Fibroblast of the conjunctiva (primary cell): ENCODE measurements at places on chromosomes 6 and 20.

- no peak for DNase-seq
Observed at GRCh38 chr6:105135056-105135455, 44.8 kb downstream of the POPDC3 start.

- no peak for DNase-seq
Observed at GRCh38 chr6:25476126-25476525, 175.9 kb upstream of the SCGN start.

- no peak for DNase-seq
Observed at GRCh38 chr20:63748934-63749270, 9.3 kb downstream of the SLC2A4RG start.

- no peak for DNase-seq
Observed at GRCh38 chr20:63322146-63322932, 29.4 kb downstream of the COL20A1 start.

- DNase-seq: no peak
Observed at GRCh38 chr6:82875573-82876185, 190.0 kb downstream of the UBE3D start.

DNA sequence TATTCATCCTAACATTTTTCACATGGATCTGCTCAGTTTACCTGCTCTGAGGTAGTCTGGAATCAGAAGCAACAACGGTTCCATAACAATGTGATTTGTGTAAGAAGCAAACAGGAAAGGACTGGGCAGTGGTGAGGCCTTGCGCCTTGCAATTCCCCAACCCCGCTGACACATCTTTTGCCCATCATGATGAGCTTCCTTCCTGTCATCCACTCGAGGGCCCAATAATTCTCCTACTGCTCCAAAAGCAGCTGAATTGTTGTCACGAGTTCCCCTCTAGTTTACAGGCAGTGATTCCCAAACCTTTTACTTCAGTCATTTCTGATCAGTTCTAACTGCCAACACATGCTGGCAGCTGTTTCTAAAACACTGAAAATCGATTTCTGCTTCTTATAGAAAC, 22.9 kb downstream of the STX7 start:
- no peak for DNase-seq

DNA sequence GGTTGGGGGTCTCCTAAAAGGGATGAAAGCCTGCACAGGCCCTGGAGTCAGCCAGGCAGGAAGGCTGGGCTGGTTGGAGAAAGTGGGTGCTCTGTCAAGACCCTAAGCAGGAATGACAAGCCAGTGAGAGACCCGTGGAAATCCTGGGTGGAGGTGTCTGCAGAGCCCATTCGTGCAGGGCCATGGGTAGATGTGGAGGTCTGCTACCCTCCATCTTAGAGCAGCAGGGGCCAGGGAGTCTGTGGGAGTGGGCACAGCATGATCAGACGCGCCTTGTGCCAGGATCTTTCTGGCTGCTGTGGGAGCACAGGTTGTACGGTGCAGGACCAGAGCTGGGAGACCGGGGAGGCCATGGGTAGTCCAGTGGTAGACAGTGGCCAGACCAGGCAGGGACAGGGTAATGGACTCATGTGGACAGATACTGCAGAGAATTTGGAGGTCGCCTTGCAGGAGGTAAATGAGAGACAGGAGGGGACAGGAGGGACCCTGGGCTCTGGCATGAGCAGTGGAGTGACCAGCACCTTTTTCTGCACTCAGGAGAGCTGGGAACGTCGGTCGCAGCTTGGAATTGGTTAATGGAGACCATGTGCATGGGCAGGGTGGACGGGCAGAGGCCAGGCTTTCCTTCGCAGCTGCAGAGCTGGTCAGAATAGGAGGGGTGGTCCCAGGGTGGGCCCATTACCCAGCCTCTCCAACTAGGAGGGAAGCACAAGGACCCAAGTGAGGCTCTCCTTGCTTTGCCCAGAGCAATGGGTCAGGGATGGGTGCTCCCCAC, 203.5 kb upstream of the PMEPA1 start:
- no peak for DNase-seq

- DNase-seq: no peak
Observed at GRCh38 chr20:8304124-8304816, 172.2 kb downstream of the PLCB1 start.

- peak; percentile 28 for DNase-seq
Observed at GRCh38 chr6:63663147-63663955, 27.7 kb downstream of the PHF3 start.

- no peak for DNase-seq
Observed at GRCh38 chr6:5763407-5763806, 243.3 kb downstream of the NRN1 start.

GRCh38 chr6:134457941-134458340, 140.0 kb upstream of the SGK1 start:
- no peak for DNase-seq

DNA sequence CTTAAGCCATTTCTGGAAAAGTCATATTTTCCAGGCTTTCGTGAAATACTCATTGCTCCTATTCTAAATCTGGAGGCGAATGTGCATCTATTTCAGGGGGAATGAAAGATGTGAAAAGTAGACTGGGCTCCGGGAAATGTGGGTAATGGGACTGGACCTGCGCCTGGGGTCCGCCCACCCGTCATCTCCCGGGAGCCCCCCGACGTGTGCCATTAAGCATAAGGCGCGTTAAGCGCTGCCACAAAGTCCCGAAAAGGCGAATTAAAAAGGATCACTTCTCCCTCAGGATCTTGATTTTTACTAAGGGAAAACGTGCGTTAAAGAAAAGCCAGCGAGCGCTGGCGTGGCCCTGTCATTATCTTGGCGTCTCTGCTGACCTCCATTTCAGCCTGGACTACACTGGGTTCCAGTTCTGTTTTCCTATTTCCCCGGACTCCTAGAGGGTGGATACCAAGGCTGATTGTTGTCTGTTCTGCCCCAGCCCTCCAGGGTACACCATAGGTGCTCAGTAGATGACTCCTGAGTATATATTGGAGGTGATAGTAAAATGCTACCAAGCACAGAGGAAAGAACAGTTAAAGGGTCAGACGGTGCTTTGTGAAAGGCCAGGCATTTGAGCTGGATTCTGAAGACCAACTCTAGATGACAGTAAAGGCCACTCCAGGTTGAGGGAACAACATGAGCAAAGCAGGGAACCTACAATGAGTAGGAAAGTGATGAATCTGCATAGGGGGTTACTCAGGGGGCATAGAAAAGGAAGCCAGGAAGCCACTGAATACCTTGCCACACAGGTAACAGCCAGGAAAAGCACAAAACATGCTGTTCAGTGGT, 89.2 kb upstream of the ARID1B start:
- no peak for DNase-seq

GRCh38 chr20:60931696-60932095, 320.4 kb upstream of the CDH4 start:
- DNase-seq: no peak

GRCh38 chr6:16136621-16137450, 8.0 kb downstream of the MYLIP start:
- peak; percentile 71 for DNase-seq

- no peak for DNase-seq
Observed at GRCh38 chr6:56706981-56707726, 64.5 kb upstream of the DST start.

GRCh38 chr6:170293341-170294231, 2.7 kb upstream of the DLL1 start:
- DNase-seq: no peak

- no peak for DNase-seq
Observed at GRCh38 chr20:33281550-33282146, 1.4 kb upstream of the BPIFB1 start.

DNA sequence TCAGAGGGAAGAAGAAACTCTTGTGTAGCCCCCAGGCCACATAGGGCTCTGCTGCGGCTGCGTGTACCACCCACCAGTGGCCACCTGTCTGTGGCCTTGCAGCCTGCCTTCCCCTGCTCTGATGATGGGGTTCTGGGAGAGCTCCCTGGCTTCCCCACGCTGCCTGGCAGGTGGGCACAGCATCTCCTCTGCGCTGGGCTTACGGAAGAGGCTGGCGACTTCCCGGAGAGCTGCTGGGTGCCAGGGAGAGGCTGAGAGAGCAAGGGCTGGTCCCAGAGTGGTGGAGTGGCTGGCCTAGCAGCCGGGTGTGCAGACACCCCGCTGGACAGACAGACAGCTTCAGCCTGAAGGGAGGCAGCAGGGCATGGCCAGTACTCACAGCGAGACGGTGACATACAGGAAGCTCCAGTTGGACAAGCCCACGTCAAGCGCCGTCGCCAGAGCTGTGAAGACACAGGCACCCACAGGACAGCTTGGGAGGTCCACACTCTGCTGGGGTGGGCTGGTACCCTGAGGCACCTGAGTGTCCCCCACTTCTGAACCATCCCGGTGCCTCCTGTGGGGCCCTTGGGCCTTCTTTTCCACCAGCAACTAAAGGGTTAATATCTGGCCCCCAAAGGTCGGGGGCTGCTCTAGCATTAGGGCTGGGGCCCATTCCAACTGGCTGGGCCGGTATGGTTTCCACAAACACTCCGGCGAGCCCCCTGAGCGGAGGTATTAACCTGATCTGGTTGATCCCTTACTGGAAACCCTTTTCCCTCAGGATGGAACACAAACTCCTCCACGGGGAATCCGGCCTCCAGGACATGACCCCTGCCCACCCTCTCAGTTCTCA, 48.1 kb upstream of the CDH22 start:
- no peak for DNase-seq

DNA sequence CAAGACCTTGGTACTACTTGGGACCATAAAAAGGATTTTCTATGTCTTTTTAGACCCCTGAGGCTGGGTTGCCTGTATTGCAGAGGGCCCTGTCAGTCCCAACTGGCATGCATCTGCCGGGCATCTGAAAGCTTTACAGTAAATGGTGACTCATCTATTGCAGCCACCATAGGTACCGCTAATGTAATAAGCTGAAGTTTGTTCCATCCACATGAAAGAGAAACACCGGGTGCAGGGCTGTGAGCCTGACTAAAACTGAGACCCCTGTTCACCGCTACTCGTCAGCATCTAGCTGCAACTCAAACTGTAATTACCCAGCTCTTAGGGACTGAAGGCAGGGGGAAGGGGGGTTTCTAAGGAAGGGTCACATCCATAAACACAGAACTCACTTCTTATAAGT, 49.5 kb downstream of the TRERF1 start:
- DNase-seq: no peak

DNA sequence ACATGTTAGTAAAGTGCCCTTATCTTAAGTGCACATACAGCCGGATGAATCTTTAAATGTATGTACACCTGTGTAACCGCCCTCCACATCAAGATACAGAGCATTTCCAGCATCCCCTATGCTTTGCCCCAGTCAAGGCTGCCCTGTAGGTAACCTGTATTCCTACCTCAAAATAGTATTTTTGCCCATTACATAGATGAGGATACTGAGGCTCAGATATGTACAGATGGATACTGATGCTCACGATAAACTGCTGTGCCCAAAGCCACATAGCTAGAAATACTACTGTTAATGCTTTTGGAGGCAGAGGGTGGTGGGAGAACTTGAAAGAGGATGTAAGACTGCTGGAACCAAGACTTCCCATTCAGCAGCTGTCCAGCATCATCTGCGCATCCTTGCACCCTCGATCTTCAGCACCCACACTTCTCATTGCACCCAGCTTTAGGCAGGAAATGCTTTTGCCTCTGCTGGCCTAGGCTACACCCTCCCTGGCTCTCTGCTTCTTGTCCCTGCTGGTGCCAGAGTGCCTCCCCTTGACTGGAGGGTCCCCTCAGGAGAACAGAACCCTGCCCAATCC, 27.0 kb upstream of the ZFAND3 start:
- DNase-seq: no peak

- no peak for DNase-seq
Observed at GRCh38 chr6:17835784-17836183, 129.1 kb upstream of the NUP153 start.

GRCh38 chr6:28940294-28940857, 16.6 kb upstream of the TRIM27 start:
- DNase-seq: peak; percentile 40
